ENCODE measurements at places on chromosomes 3 and 15.

DNA sequence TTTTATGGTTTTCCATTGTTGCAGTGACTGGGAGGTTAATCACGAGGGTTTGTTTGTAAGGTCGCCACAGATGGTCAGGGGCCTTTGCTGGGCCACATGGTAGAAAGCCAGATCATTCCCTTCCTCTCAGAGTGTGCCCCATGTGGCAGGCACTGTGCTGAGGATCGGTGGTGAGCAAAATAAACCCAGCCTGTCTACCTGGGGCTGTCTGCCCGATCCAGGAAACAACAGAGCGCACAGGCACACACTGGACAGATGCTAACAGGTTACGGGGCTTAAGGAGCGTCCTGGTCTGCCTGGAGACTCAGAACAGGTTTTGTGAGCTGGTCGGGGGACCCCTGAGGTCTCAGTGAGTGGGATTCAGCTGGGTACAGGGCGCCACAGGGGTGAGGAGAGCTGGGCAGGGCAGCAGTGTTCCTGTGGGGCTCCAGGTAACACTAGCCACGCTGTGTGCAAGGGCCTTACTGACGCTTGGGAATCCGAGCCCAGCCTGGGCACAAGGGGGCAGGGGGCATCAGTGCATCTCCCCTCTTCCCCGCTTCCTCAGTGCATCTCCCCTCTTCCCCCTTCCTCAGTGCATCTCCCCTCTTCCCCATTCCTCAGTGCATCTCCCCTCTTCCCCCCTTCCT, 136.4 kb downstream of the DNAJB8 start:
- no peaks in the 10 kb centered on the region for H3K4me1 ChIP-seq
- no peak overlapping the region for H3K4me3 ChIP-seq
- H3K27me3 ChIP-seq = no peaks in the 10 kb centered on the region
- no peak for DNase-seq
- H3K27ac ChIP-seq = no peak overlapping the region

- H3K4me1 ChIP-seq = peaks cover 12% of the 10 kb centered on the region
- no peaks in the 10 kb centered on the region for H3K36me3 ChIP-seq
- peak overlapping the region; percentile 76 for H3K4me3 ChIP-seq
Observed at GRCh38 chr15:45378913-45379262, 544 bp upstream of the GATM start.

GRCh38 chr15:68370768-68371151, 61.2 kb downstream of the ITGA11 start:
- no peak overlapping the region for H3K27ac ChIP-seq
- H3K36me3 ChIP-seq = peaks cover 84% of the 10 kb centered on the region
- DNase-seq = no peak
- H3K27me3 ChIP-seq = no peaks in the 10 kb centered on the region

DNA sequence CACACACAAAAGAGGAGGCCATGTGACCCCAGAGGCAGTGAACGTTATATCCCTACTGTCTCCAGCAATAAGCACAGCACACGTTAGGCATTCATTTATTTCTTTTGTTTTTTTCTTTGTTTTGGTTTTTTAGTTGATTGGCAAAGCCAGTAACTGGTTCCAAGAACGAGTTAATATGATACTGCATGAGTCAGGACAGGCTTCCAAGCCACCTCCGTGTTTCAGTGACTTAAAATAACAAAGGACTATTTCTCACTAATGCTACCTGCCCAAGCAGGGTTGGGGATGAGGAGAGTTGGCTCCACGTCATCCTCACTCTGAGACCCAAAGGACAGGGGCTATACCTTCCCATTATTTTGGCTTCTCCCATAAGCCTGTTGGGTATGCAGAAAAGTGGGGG, 130.5 kb downstream of the ST8SIA2 start:
- H3K36me3 ChIP-seq = no peaks in the 10 kb centered on the region
- H3K4me3 ChIP-seq = no peak overlapping the region
- peaks cover 6% of the 10 kb centered on the region for H3K27me3 ChIP-seq
- H3K27ac ChIP-seq = no peak overlapping the region

DNA sequence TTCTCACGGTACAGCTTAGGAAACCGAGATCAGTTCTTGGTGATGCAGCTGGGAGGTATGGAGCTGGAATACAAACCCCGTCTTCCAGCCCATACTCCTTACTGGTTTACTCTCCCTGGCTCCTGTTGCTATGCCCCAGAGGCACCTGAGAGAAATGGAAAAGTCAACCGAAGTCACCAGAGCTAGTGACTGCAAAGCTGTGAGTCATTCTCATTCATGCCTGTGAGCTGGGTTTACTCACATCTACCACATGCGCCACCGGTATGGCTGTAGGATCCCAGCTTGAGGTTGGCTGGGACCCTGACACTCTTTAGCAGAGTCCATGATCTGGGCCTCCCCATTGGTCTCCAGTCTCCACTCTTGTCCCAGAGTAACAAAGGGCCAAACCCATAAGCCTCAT, 111.5 kb upstream of the ETV5 start:
- no peak overlapping the region for H3K27ac ChIP-seq
- peaks cover 3% of the 10 kb centered on the region for H3K4me1 ChIP-seq
- no peaks in the 10 kb centered on the region for H3K36me3 ChIP-seq
- no peak overlapping the region for H3K4me3 ChIP-seq
- peak; percentile 14 for DNase-seq

DNA sequence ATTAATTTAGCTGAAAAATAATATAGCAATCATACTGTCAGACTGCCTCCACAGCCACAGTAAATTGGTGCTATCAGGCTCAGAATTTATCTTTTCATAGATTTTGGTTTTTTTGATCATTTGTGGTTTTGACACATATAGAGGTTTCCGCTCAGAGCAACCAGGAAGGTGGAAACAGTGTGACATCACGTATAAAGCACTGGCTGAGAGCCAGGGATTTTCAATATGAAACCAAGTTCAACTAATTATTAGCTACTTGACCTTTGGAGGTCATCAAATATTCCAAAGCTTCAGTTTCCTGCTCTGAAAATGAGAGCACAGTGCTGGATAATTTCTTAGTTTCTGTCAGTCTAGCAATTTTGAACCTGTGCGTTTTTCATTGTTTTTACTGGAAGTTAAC, 433.8 kb upstream of the SUCLG2 start:
- peaks cover 4% of the 10 kb centered on the region for H3K4me1 ChIP-seq
- no peak for DNase-seq
- H3K4me3 ChIP-seq = no peak overlapping the region
- no peaks in the 10 kb centered on the region for H3K36me3 ChIP-seq

DNA sequence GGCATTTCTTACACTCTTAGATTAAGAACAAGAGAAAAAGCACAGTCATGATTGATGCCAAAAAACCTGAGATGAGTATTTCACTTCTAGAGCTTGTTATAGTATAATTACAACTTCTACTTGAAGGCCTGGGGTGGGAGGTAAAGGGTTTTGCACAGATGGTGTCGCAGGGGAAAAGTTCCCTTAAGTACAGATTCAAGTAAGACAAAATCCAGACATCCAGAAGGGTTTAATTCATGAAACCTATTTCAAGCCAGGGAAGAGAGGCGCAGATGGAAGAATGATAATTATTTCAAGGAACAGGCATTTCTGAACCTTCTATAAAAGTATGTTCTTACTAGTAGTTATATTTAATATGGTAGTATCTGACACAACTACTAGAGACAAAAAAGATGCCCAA, 70.6 kb downstream of the TM4SF4 start:
- no peak overlapping the region for H3K27ac ChIP-seq
- H3K4me3 ChIP-seq = no peak overlapping the region
- peaks cover 11% of the 10 kb centered on the region for H3K4me1 ChIP-seq
- DNase-seq = no peak

DNA sequence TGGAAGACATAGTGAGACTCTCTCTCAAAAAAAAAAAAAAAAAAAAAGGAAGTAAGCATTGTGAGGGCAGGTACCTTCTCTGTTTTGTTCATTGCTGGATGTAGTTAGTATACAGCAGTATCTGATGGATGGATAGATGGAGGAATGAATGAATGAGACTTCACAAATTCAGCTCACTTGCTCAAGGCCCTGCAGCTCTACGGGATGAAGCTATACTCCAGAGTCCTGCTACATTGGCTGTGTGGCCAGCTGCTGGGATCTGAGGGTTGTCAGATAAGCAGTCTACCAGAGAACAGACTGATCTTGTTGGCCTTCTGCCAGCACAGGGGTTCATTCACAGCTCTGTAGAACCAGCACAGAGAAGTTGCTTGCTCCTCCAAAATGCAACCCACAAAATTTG, 35.0 kb downstream of the MLH1 start:
- no peak for DNase-seq
- H3K27ac ChIP-seq = no peak overlapping the region
- H3K27me3 ChIP-seq = no peaks in the 10 kb centered on the region
- H3K4me1 ChIP-seq = peaks cover 1% of the 10 kb centered on the region

- no peak overlapping the region for H3K27ac ChIP-seq
- H3K36me3 ChIP-seq = no peaks in the 10 kb centered on the region
- no peak overlapping the region for H3K4me3 ChIP-seq
- H3K4me1 ChIP-seq = no peaks in the 10 kb centered on the region
- peaks cover 4% of the 10 kb centered on the region for H3K27me3 ChIP-seq
Observed at GRCh38 chr3:100634493-100635272, 25.3 kb downstream of the ADGRG7 start.

GRCh38 chr3:146831659-146832058, 226.5 kb upstream of the PLSCR5 start:
- H3K4me1 ChIP-seq = no peaks in the 10 kb centered on the region
- H3K4me3 ChIP-seq = no peak overlapping the region
- no peak for DNase-seq
- H3K27me3 ChIP-seq = no peaks in the 10 kb centered on the region

DNA sequence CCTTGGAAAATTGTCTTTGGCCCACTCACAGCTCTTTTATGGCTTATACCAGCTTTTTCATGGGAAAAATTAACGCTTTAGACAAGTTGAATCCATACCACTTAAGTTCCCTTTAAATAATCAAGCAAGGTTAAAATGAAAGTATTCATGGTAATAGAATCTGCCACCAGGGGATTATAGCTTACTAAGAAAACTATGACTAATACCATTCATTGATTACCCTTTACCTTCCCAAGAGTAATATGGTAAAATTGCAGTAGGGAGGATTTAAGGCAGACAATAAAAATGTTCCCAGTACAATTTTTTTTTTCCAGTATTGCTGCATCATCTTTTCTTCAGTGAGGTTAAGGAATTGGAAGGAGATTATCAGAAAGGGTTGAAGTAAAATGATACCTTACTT, 641.1 kb upstream of the NAALADL2 start:
- no peak for DNase-seq
- no peaks in the 10 kb centered on the region for H3K4me1 ChIP-seq
- H3K4me3 ChIP-seq = no peak overlapping the region
- no peaks in the 10 kb centered on the region for H3K36me3 ChIP-seq

- H3K4me3 ChIP-seq = no peak overlapping the region
- peaks cover 12% of the 10 kb centered on the region for H3K36me3 ChIP-seq
- peak; percentile 80 for DNase-seq
- peaks cover 22% of the 10 kb centered on the region for H3K4me1 ChIP-seq
- peak overlapping the region; percentile 98 for H3K27ac ChIP-seq
Observed at GRCh38 chr15:98888820-98889479, 118.6 kb downstream of the PGPEP1L start.

DNA sequence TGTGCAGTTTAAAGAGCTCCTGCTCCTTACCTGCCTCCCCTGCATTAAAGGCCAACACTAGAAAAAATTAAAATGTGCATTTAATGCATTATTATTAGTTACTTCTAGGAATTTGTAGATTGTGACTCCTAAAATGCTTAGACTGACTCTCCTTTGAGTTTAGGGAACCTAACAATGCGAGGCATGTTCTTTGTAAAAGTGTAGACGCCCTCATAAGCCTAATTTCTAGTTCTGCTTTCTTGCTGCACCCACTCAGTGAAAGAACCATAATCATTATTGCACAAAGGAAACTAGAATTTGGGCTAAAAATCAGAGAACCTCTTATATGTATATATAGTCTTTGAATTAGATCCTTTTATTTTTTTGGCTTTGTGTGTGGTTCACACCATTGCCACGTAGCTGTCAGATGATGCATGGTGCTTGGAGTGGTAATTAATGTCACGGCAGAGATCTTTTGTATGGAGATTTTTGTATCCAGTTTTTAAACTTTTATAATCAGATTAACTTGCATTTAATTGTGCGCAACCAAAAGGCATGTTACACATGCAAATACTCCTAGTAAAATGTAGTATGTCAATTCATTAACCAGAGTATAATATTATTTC, 710 bp downstream of the ABHD10 start:
- H3K27ac ChIP-seq = no peak overlapping the region
- DNase-seq = no peak
- H3K27me3 ChIP-seq = no peaks in the 10 kb centered on the region
- H3K4me3 ChIP-seq = peak overlapping the region; percentile 94

GRCh38 chr3:95097493-95097892, 1034.6 kb downstream of the NSUN3 start:
- no peaks in the 10 kb centered on the region for H3K4me1 ChIP-seq
- no peaks in the 10 kb centered on the region for H3K36me3 ChIP-seq
- DNase-seq = no peak
- no peak overlapping the region for H3K4me3 ChIP-seq
- H3K27ac ChIP-seq = no peak overlapping the region
- H3K27me3 ChIP-seq = no peaks in the 10 kb centered on the region

DNA sequence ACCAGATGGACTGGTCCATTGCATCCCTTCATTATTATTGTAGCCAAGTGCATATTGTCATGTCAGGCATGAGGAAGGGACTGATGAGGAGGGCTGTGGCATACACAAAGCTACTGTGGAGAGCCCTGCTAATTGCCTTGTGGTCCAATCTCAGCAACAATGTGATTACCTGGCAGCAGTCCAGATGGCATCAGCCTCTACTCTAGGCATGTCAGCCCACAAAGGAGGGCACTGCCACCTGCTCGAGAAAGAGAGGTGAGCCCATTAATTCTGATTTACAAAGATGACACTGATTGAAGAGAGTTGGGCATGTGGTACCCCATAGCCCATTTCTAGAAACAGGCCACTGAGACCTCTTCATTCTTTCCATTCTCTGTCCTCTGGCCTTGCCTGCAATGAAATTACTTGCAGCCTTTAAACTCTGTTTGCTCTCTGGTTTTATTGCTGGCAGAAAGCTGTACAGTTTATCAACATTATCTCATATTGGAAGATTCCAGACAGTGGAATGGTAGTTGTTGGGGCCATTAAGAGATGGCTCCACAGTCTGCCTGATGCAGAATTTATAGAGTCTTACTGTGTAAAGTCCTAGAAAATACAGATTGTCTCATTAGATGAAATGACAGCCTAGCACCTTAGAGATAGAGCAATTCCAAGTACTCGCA, 307.7 kb downstream of the ARPP21 start:
- no peak overlapping the region for H3K4me3 ChIP-seq
- H3K27me3 ChIP-seq = no peaks in the 10 kb centered on the region
- no peaks in the 10 kb centered on the region for H3K36me3 ChIP-seq
- no peak for DNase-seq
- peaks cover 1% of the 10 kb centered on the region for H3K4me1 ChIP-seq
